CD14-positive monocyte (primary cell): ENCODE measurements at places on chromosomes 2 and 18.

GRCh38 chr2:188527141-188527540 is 235.5 kb downstream of the GULP1 start:
- H3K4me1 ChIP-seq = no peaks in the 10 kb centered on the region
- no peak overlapping the region for H3K27ac ChIP-seq
- no peak overlapping the region for H3K4me3 ChIP-seq
- no peaks in the 10 kb centered on the region for H3K27me3 ChIP-seq

DNA sequence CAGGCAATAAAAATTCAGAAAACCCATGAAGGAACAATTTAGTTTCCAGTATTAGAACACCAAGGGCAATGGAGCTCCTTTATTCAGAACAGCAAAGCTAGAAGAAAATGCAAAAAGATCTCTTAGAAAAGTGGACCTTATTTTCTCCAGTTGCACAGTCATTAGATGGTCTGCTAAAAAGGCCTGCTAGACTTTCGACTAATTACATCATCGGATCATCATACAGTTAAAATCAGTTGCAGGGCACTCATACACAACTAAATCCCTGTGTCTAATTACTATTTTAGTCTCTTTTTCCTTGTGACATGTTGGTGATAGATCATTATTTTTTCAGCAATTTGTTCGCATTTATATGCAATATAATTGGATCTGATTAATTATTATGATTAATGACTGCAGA is 425.3 kb downstream of the NR4A2 start:
- no peaks in the 10 kb centered on the region for H3K36me3 ChIP-seq
- no peaks in the 10 kb centered on the region for H3K4me1 ChIP-seq
- DNase-seq = no peak

DNA sequence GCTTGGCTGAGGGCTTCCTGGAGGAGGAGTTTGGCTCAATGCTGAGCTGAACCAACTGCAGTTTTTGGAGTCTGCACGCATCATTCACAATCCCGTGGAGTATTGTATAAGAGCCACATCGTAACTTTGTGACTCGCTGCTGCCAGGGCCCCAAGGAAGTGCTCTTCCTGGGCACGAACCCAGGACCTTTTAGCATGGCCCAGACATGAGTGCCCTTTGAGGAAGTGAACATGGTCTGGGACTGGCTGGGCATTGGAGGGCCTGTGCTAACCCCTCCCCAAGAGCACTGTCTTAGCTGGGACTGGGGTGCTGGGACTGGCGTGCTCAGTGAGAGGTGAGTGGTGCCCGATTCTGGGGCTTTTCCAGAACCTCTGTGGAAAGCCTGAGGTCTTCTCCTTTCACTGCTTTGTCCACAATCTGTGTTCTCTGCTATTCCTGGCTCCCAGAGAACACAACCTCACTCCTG is 88.6 kb downstream of the LIPG start:
- H3K27ac ChIP-seq = no peak overlapping the region
- H3K4me3 ChIP-seq = no peak overlapping the region
- no peak for DNase-seq

GRCh38 chr2:127906206-127906926 is 20.6 kb upstream of the AMMECR1L start:
- H3K4me3 ChIP-seq = no peak overlapping the region
- H3K27ac ChIP-seq = no peak overlapping the region
- no peaks in the 10 kb centered on the region for H3K36me3 ChIP-seq
- no peak for DNase-seq
- no peaks in the 10 kb centered on the region for H3K27me3 ChIP-seq

GRCh38 chr2:38907242-38907641 is 17.6 kb downstream of the ARHGEF33 start:
- no peak overlapping the region for H3K4me3 ChIP-seq
- no peaks in the 10 kb centered on the region for H3K4me1 ChIP-seq

- no peak overlapping the region for H3K27ac ChIP-seq
- no peaks in the 10 kb centered on the region for H3K4me1 ChIP-seq
- no peak for DNase-seq
- H3K36me3 ChIP-seq = no peaks in the 10 kb centered on the region
- H3K27me3 ChIP-seq = no peaks in the 10 kb centered on the region
Observed at GRCh38 chr2:50026236-50026635, 871.9 kb upstream of the FSHR start.

- H3K27ac ChIP-seq = no peak overlapping the region
- peaks cover under 1% of the 10 kb centered on the region for H3K4me1 ChIP-seq
- DNase-seq = no peak
- H3K36me3 ChIP-seq = no peaks in the 10 kb centered on the region
- H3K27me3 ChIP-seq = peaks cover 8% of the 10 kb centered on the region
Observed at GRCh38 chr2:12700989-12701388, 15.7 kb upstream of the TRIB2 start.

- H3K4me1 ChIP-seq = peaks cover 38% of the 10 kb centered on the region
- no peaks in the 10 kb centered on the region for H3K27me3 ChIP-seq
- peak; percentile 56 for DNase-seq
- H3K4me3 ChIP-seq = no peak overlapping the region
Observed at GRCh38 chr2:108640731-108641130, 78.6 kb upstream of the RANBP2 start.

DNA sequence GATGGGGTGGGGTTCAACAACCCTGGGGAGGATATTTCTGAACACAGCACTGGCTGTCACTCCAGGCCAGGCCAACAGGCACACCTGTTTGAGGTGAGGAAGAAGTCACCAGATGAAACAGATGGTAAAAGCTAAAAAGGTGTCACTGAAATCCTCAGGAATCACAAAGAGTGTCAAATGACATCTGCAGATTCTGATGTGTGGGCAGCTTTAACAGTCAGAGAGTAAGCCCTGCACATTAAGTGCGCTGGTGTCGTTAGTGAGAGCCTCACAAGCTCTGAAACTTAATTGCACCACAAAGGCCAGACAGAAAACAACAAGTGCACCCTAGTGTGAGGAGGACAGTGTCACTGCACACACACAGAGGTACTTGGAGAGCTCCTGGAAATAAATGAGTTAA is 13.6 kb downstream of the FLACC1 start:
- no peaks in the 10 kb centered on the region for H3K36me3 ChIP-seq
- DNase-seq = no peak
- no peak overlapping the region for H3K4me3 ChIP-seq

DNA sequence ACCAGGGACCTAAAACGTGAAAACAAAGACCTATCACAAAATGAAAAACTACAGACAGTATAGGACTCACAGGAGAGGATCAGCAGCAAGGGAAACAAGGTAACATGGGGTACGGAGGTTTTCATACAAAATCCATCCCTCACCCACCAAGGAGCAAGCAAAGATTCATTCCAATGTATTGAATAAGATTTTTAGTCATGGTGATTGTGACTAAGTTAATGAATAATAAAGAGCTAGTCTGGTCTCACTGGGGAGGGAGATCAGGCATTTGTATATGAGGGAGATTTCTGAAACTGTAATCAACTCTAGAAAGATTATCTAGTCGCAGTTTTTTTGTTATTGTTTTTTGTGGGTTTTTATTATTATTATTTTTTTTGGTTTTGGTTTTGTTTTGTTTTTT is 336.5 kb upstream of the MMADHC start:
- H3K27ac ChIP-seq = no peak overlapping the region
- no peak for DNase-seq
- H3K4me1 ChIP-seq = no peaks in the 10 kb centered on the region

GRCh38 chr2:225337183-225337582 is 62.3 kb upstream of the NYAP2 start:
- H3K27me3 ChIP-seq = no peaks in the 10 kb centered on the region
- H3K27ac ChIP-seq = no peak overlapping the region
- H3K4me1 ChIP-seq = no peaks in the 10 kb centered on the region
- H3K4me3 ChIP-seq = no peak overlapping the region
- no peak for DNase-seq
- H3K36me3 ChIP-seq = no peaks in the 10 kb centered on the region

GRCh38 chr18:78768221-78768620 is 211.4 kb upstream of the SALL3 start:
- no peaks in the 10 kb centered on the region for H3K4me1 ChIP-seq
- H3K27me3 ChIP-seq = no peaks in the 10 kb centered on the region
- no peaks in the 10 kb centered on the region for H3K36me3 ChIP-seq

DNA sequence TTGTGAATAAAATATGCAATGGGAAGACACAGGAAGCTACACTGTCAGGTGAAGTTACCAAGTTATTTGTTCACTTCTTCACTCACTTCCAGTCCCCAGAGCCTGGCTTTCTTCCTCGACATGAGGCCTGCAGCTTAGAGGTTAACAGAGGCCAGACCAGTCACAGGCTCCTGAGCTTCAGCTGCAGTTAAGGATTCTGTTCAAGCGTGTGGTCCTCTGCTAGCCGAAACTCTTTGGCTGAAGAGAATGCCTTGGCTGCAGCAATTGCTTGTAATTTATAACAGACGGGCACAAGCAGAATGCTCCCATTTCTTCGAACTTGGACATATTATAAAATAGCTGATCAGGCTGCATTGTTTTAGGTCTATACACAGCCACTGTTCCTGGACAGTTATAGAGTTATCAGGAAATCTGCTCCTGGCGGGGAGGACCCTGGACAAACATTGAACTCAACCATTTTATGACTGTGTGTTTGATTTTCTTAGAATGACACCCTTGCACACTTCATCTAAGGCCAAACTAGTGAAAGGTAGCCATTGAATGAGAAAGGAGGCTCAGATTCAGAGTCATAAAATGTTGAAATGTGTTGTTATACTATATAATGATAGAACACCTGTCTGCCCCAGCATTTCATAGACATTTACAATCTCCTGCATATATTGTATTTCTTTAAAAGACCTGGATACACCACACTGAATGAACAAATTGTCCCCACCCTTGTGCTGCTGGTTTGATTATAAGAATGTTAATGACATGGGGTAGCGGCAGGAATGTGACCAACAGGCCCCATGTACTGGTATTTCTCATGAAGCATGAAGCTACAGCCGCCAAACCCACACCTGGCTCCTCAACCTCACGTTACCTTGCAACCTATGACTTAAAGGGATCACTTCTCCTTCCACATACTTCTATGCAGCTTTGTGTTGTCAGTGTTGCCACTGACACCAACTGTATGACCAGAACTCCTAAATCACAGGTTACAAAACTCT is 153.6 kb downstream of the TDRD15 start:
- no peaks in the 10 kb centered on the region for H3K27me3 ChIP-seq
- no peaks in the 10 kb centered on the region for H3K4me1 ChIP-seq
- no peaks in the 10 kb centered on the region for H3K36me3 ChIP-seq
- DNase-seq = no peak
- no peak overlapping the region for H3K4me3 ChIP-seq

DNA sequence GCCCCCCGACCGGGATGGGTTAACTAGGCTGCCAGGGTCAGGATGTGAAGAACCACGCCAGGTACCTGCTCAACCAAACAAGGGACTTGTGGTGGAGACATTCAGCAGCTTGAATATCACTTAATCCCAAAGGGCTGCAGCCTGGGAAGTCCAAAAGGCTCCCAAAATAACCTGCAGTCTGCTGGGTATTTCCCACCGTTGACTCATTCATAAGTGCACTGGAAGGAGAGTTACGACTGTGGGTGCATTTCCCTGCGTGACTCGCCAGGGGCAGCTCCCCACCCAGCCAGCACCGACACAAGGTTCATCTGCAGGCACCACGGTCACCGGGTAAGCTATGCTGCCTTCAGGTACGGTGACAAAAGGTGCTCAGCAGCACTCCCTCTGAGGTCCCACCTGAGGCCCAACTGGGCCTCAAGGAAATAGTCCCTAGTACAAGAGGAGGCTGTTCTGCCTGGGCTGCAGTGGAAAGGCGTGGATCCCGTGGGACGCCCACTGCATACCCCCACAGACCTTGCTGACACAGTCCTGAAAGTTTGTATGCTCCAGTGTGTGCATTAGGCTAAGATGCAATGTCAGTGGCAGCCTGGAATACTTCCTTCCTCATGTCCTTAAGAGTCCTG is 86.5 kb downstream of the UXS1 start:
- H3K27ac ChIP-seq = no peak overlapping the region
- H3K4me3 ChIP-seq = no peak overlapping the region
- no peaks in the 10 kb centered on the region for H3K4me1 ChIP-seq

GRCh38 chr2:88100489-88100858 is 27.4 kb downstream of the FABP1 start:
- H3K27me3 ChIP-seq = no peaks in the 10 kb centered on the region
- H3K36me3 ChIP-seq = no peaks in the 10 kb centered on the region
- H3K4me3 ChIP-seq = no peak overlapping the region
- DNase-seq = no peak

GRCh38 chr2:236036045-236036444 is 132.1 kb downstream of the GBX2 start:
- H3K36me3 ChIP-seq = no peaks in the 10 kb centered on the region
- no peak overlapping the region for H3K4me3 ChIP-seq
- no peaks in the 10 kb centered on the region for H3K4me1 ChIP-seq
- H3K27ac ChIP-seq = no peak overlapping the region
- no peak for DNase-seq

GRCh38 chr18:45771587-45772480 is 47.9 kb downstream of the SLC14A1 start:
- no peak overlapping the region for H3K4me3 ChIP-seq
- DNase-seq = no peak
- H3K27me3 ChIP-seq = peaks cover 3% of the 10 kb centered on the region
- H3K4me1 ChIP-seq = peaks cover 9% of the 10 kb centered on the region
- no peaks in the 10 kb centered on the region for H3K36me3 ChIP-seq

DNA sequence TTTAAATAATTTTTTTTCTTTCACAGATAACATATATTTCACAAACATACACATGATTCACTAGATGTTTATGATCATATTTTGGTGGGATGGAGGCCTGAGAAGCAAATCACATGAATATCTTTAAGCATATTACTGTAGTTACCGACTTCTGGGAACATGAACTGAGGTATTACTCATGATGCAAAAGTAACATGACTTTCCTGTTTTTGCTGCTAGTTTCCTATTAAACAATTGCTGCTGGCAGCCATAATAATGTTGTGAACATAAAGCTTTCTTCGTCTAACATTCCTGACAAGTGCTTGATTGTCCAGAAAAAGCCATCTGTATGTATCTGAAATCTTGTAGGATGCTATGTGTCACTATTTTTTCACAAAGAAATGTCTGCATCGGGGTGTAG is 145.4 kb downstream of the MTX2 start:
- DNase-seq = no peak
- no peaks in the 10 kb centered on the region for H3K36me3 ChIP-seq
- H3K4me3 ChIP-seq = no peak overlapping the region
- H3K27ac ChIP-seq = no peak overlapping the region
- H3K27me3 ChIP-seq = peaks cover 9% of the 10 kb centered on the region

- DNase-seq = no peak
- H3K27ac ChIP-seq = no peak overlapping the region
- H3K36me3 ChIP-seq = no peaks in the 10 kb centered on the region
Observed at GRCh38 chr2:30356776-30357175, 90.3 kb upstream of the LCLAT1 start.

DNA sequence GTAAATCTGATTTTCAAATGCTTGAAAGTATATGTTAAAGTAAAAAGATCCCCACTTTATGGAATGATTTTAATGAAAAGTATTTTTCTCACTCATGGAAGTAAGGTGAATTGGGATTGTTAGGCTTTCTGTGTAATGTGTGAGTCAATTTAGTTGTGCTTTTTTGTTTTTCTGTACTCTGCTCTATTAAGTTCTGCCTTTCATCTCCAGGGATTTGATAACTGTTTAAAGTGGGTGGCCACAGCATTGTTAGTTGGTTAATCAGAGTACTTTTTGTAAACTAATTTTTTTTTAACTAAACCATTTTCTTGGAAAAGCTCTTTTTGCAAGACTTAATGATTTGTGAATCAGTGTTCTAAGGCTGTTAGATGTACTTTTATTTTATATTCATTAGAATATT is 76.8 kb downstream of the ABI2 start:
- H3K27me3 ChIP-seq = no peaks in the 10 kb centered on the region
- H3K36me3 ChIP-seq = no peaks in the 10 kb centered on the region
- H3K4me1 ChIP-seq = no peaks in the 10 kb centered on the region
- no peak overlapping the region for H3K27ac ChIP-seq
- no peak overlapping the region for H3K4me3 ChIP-seq
- no peak for DNase-seq
